Hematopoietic multipotent progenitor cell treated with erythropoietin and hydrocortisone succinate and interleukin-3 and kit ligand, for 8 days (in vitro differentiated cells): ENCODE measurements at places on chromosomes 7 and 10.

DNA sequence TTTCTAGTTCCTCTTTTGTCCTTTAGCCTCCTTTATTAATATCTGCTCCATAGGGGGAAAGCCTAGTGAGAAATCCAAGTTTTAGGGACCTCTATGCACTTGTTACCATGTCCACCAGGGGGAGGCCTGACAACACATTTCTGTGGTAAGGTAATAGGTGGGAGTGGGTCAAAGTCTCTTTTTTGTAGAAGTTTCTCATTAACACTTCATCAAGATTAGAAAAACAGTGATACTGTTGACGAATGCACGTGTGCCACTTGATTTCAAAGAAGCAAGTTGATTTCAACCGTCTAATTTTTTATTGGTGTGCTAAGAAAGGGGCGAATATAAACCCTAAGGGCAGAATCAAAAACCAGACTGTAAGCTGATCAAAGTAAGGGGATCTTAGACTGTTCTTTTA, 30.6 kb downstream of the CISD1 start:
- DNase-seq = peak; percentile 73

DNA sequence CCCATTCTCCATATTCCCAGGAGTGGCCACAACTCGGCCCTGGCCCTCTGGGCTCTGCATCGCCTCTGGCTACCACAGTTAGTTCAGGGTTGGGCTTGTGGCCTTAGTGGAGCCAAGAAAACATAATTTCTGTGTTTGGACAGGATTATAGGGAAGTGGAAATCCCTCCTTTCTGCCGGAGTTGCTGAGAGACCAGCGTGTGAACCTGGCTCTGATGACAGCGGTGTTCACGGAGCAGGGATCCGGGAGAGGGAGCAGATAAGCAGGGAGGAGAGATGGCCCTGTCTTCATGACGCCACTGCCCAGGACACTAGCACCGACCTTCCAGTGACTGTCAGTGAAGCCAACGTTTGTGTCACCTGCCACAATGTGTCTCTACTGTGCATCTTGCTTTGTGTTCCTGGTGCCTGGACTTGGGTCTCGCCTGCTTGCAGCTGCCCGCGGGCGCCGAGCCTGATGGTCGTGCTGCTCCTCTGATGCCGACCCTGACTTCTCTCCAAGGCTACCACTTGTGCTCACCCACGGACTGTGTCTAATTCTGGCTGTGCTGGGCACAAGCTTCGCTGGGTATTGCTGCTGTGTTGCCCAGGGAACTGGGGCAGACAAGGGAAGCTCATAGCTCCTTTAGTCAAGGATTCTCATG, 67.0 kb upstream of the VIPR2 start:
- no peak for DNase-seq

DNA sequence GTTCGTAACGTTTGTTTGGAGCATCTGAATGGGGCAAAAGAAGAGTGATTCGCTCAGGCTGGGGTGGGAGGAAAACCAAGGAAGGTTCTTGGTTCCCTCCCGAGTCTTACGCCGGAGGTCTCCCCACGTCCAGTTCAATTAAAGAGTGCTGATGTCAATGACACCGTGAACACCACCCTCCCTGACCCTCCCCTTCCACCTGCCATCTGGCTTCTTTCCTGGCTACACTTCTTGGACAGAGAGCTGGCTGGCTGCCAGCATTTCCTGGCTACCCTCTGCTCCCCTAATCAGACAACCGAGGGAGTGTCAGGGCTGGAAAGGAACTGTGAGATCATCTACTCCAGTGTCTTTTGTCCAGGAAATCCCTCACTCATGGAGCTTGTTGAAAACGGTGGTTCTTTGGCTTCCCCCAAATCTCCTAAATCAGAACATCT, 24.1 kb upstream of the FFAR4 start:
- DNase-seq = no peak

GRCh38 chr10:77478962-77479359, 158.6 kb downstream of the KCNMA1 start:
- DNase-seq = no peak

DNA sequence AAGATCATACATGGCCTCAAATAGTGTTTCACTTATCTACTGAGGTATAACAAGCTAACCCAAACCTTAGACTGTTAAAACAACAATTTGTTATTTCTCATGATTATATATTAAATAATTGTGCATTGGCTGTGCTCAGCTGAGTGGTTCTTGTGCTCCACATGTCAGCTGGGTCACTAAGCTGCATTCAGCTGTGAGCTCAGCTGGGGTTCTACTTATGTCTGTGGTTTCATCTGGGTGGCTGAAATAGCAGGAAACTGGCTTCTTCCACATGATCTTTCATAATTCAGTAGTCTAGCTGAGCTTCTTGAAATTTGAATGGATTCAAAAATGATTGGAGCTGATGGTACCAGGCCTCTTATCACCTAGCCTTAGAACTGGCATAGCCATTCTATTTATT, 181.8 kb upstream of the CSTF2T start:
- DNase-seq = no peak

DNA sequence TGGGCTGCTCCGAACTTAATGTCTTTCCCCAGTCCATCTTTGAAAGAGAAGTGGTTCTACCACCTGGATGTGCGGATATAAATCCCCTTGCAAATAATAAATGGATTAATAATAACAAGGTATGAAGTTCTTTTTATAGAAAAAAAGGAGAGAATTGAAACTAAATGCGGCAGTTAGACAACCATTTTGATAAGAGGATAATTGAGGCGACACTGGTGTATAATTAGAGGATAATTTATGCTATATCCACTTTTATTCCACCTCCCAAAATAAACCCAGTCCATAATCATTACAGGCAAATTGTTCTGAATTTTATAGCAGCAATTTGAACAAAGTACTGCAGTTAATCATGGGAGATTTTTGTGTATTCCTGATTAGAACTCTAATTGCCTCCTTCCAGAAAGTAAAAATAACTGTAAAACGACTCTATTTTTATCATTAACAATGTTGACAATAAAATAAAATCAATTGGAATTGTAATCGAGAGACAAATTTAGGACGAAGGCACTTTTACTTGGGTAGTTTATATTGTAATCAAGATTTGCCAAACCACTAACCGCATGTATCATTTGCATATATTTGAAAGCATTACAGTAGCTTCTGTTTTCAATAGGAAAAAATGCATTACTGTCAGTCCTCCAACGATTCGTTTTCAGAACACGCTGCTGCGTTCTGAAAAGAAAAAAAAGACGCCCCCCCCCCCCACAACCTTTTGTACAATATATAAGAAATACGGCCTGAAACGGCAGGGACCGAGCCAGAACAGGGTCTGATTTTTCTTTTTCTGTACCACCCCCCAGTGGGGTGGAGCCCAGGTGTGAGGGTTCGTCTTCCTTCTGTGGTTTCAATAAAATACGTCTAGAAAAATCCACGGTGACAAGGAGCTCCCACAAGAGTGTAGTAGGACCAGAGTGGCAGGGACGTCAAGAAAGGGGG, 838 bp upstream of the DLX6 start:
- no peak for DNase-seq

DNA sequence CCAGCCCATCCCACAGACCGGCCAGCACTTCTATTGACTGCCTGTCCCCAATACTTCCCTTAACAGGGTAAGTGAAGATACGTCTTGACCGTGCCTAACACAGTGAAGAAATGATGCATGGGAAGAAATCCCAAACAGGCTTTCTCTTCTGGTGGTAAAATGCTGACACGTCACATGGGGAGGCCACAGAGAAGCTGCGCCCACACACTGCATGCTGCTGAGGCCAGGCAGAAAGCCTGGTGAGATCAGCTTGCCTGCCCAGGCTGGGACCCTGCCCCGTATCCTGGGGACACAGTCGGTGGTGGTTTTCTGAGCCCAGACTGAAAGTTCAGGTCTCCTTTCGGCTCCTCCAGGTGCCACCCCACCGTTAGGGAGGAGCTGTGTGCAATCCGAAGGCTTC, 356.3 kb upstream of the MGMT start:
- no peak for DNase-seq

DNA sequence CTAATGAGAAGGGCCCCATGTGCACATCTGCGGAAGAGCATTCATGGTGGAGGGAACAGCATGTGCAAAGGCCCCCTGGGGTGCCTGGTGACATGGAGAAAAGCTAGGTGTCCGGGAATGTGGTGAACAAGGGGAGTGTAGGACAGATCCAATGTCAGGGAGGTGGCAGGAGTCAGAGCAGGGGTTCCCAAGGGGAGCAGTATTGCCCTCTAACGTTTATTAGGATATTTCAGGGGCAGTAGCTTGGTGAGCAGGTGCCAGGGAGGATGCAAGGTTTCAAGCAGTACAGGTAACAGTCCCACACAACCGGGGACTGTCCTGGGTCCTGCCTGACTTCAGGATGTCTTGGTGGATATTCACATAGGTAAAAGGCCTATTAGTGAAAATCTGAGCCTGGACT, 209.6 kb downstream of the EMX2 start:
- DNase-seq = no peak

GRCh38 chr10:69633673-69634635, 3.9 kb downstream of the FAM241B start:
- no peak for DNase-seq

DNA sequence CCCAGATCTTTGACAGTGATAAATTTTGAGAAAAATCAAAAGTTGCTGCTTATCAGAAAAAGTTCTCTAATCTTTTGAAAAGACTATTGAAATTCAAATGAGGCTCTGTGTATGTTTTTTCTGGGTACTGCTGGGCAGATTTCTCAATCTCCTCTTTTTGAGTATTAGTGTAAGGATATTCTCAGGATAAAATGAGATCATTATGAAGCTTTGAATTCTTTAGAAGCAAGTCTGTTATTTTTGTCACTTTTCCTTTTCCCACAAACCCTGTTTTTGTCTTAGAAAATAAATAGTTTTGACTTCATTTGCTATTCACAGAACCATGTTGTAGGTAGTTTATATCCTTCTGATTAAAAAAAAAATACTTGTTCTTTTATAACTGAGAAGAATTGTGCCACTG, 7.9 kb downstream of the STAM start:
- no peak for DNase-seq

DNA sequence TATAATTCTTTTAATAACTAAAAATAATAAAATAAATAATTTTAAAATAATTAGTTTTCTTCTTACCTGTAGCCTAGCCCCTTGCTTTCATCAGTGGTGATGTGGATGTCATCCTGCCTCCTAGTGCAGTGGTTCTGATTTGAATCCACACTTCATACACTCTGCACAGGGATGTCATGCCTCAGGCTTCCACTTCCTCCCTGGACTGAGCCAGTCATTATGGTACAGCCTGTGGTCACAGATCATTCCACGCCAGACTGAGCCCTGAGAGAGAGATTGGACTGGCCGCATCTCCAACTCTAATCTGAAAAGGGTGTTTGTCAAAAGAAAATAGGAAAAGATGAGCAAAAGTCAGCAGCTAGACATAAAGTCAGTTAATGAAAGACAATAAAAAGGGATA, 436.2 kb upstream of the IGFBP3 start:
- DNase-seq = no peak

DNA sequence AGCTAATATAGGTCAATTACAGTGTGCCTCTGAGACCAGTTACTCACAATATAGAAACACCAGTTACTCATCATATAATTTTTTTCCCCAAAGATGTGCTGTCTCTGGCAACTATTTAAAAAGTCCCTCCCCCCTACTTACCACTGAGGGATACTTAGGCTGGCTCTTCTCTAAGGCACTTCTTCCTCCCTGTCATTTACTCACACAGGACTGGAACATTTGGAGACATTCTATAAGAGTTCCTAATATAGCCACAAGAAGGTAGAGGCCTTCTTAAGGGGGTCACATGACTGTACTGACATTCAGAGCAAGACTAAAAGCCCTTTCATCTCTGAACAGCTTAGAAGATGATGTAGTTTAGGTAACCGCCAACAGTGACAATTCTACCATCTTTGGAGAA, 44.4 kb upstream of the SLIT1 start:
- DNase-seq = no peak

DNA sequence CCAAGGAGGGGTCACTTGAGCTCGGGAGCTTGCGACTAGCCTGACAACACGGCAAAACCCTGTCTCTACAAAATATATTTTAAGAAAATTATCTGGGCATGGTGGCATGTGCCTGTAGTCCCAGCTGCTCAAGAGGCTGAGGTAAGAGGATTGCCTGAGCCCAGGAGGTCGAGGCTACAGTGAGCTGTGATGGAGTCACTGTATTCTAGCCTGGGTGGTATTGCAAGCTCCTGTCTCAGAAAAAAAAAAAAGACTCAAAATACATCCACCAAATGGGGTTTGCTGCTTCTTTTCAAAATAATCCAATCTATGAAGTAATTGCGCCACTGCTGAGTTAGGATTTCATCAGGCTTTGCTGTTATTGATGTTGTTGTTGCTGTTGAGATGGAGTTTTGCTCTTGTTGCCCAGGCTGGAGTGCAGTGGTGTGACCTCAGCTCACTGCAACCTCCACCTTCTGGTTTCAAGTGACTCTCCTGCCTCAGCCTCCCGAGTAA, 11.1 kb upstream of the VIM start:
- no peak for DNase-seq

DNA sequence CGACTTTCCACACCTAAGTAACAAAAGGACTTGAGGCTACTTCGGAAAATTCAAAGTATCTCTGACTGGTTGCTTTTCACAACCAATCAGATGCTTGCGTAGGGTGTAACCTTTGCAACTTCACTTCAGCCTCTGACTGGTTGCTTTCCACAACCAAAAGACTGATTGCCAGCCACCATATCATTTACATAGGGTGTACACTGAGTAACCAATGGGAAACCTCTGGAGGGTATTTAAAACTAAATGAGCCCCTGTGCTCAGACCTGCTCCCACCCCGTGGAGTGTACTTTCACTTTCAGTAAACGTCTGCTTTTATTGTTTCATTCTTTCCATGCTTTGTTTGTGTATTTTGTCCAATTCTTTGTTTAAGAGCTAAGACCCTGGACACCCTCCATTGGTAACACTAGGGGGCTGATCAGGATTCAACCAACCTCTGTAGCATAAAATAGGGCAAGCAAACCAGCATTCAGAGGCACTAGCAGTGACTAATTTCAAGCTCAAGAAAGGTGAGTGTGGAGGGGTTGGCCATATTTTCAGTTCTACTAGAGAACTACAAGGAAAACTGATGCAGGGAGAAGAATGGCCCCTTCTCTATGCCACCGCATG, 390.8 kb downstream of the POM121L12 start:
- DNase-seq = no peak

- no peak for DNase-seq
These were observed 93.8 kb downstream of the CHCHD3 start for GRCh38 chr7:132988117-132988516.

DNA sequence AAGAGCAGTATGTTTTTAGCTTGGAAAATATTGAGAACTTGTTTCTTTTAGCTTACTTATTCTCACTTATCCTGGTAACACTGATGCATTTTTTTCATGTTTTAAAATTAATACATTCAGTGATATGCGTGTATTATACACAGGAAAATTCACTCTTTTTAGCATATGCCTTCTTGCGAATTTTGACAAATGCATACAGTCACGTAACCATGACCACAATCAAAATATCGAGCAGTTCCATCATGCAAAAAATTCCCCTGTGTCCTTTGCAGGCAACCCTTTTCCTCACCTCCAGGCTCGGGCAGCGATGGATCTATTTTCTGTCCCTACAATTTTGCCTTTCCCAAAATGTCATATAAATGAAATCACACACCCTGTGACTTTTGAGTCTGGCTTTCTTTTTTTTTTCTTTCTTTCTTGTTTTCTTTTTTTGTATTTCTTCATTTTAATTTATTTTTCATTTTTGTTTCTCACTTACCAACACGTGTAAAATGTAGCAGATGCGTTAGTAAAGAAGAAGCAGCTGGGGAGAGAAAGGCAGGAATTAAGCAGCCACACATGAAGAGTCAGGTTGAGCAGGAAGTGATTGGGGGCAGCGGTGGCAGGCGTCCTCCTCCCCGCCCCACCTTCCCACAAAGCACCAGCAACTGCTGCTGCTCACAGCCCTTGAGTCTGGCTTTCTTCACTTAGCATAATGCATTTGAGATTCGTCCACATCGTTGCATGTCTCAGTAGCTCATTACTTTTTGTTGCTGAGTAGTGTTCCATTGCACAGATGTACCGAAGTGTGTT, 29.9 kb downstream of the ADRB1 start:
- DNase-seq = no peak
